ENCODE measurements at places on chromosomes 16 and 17.

DNA sequence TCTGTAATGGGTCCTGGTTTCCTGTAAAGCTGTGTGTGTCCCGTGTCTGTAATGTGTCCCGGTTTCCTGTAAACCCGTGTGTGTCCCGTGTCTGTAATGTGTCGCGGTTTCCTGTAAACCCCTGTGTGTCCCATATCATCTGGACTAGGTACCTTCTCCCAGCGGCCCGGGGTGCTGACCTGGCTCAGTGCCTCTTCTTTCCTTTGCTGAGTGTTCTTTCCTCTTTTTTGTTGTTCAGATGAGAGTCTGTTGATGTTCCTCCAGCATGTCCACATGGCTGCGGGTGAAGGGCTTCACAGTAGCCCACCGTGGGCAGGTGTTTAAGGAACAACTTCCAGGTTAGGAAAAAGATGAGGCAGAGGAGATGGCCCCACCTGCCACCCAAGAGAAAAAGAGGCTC lies 46.6 kb upstream of the GNG13 start:
- no peak for DNase-seq

DNA sequence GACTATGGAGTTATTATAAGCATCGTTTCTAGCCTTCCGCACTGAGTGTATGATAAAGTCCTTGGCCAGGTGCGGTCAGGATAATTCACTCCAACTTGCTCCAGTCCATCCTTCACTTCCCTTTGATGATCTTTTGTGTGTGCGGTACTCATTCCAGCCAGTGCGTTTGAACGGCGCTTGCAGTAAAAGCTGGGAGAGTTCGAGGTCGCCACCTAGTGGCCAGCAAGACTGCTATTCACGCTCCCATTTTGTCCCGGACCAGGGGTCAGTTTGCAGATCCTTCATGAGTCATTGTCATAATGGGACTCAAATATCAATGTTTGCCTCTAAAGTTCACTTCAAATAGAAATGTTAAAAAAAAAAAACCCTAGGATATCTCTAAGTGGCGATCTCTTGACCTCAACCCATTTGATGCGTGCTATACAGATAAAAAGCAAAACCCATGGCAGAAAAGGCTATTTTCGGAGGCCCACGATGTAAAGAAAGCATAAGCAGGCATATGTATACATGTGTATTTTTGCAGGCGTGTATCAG lies 417.1 kb downstream of the TMEM114 start:
- peak; percentile 72 for DNase-seq

- no peak for DNase-seq
Observed at GRCh38 chr16:10600782-10601443, 20.5 kb upstream of the EMP2 start.

DNA sequence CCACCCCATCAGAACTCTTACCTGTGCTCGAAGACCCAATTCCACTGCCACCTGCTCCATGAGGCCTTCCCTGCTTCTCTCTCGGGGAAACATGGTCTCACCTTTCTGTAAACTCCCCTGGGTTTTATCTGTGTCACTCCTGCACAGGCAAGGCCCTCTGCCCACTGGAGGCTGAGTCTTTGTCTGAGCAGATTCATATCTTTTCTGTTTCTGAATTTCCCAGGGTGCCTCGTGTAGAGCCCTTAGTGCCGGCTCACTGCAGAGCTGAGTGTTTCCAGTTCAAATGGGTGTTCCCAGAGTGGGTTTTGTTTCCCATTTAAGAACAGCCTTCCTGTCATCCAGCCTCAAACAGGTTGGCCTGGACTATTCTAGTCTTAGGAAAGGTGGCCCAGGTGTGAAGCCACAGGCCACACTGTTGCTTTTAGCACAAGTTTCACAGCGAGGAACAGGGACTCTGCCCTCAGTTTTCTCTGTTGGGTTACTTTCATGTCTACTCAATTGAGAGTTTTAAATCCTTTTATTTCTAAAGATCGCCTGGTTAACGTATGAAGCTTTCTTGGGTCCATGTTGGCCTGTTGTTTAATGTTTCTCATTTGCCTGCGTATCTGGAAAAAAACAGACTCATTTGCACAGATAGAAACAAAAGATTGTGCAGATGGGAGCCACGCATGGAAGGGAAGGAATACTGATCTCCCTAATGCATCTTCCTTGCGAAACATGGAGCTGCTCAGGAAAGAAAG lies 228.7 kb downstream of the MSI2 start:
- no peak for DNase-seq

DNA sequence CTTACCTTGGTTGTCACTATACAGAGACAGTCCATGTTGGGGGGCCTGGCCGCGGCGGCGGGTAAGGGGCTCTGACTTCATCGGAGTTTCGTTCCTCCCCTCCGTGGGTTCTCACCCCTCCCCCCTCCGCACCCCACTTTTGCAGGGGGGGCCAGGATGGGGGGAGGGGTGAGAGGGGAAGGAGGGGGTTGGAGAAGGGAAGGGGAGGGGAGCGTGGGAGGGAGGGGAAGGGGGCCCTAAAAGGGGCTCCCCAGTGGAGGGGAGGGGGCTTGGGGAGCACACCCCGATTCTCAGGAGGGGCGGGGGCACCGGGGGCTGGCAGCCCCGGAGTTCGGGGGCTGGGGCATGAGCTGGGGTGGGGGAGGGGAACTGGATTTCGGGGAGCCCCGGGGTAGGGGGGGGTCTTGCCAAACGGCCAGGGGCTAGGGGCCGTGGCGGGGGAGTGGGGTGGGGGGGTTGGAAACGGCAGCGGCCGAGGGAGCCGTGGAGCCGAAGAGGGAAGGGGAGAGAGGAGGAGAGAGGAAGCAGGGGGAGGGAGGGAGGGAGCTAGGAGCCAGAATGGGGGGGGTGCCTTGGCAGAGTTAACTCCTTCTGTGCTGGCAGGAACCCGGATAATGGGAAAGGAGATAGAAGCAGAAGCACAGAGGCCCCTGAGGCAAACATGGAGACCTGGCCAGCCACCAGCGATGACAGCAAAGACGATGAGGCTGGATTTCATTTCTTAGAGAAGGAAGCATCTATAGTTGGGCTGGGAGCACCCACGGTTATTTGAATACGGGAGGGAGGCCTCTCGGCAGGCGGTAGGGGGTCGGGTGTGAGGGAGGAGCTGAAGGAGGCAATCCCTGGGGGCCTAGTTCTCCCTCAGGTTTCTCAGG lies 2.3 kb downstream of the DLG4 start:
- no peak for DNase-seq

- DNase-seq = no peak
Observed at GRCh38 chr17:19368229-19368628, 5.7 kb upstream of the B9D1 start.

- DNase-seq = no peak
Observed at GRCh38 chr17:75153780-75154194, 525 bp downstream of the JPT1 start.

GRCh38 chr17:20141198-20141972 lies 132.2 kb downstream of the SPECC1 start:
- DNase-seq = no peak

DNA sequence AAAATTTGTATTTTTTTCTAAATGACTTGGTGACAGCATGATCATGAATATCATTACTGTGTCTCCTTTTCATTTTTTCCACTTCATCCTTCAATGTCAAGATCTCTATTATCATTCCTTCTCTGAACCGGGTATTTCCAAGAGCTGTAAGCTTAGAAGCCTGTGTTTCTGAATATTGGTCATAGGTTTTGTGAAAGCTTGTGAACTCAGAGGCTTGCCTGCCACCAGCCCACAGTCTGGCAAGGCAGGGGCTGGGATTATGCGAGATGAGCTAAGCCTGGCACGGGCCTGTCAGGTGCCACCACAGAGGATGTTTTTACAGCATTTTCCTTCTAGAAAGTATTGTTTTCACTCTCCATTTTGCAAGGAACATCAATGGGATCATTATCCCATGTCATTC lies 92.8 kb downstream of the MYH10 start:
- no peak for DNase-seq

- no peak for DNase-seq
Observed at GRCh38 chr17:73231395-73231794, 30.3 kb downstream of the CPSF4L start.

GRCh38 chr17:77836557-77837041 lies 121.9 kb upstream of the TNRC6C start:
- no peak for DNase-seq

- no peak for DNase-seq
Observed at GRCh38 chr17:6632530-6632929, 8.0 kb downstream of the KIAA0753 start.

DNA sequence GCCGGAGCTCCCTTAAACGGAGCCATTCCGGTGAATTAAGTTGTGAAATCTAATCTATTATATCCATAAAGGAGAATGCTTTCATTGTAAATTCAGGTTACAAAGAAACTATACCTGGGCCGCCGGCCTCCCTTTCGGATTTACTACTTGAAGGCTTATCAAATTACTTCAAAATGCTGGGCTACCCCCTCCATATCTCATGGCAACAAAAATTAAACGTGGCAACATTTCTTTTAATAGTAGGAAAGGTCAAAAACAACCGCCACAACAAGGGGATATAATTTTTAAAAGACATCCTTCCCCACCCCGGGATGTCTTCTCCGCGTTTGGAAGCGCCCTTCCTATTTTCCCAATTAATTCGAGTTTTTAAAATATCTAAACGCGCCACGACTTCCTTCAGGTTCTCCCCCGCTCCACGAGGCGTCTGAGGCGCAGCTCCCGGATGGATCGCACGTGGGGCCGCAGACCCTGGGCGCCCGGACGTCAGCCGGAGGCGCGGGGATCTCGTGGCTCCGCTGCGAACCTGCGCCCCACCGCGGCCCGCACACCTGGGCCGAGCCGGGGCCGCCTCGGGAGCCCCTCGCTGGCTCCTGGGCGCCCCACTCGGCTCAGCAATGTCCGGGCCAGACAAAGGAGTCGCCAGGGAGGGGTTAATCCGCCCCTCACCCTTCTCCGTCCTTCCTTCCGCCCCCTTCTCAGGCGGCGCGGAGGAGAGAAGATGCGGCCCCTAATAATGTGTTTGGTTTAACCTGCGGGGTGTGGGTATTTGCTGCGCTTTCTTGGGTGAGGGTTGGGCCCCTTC lies 47.4 kb upstream of the SLC38A10 start:
- peak; percentile 58 for DNase-seq

GRCh38 chr16:51111759-51112158 lies 39.3 kb downstream of the SALL1 start:
- DNase-seq = no peak

- DNase-seq = no peak
Observed at GRCh38 chr17:83032781-83033180, 46.6 kb upstream of the METRNL start.

DNA sequence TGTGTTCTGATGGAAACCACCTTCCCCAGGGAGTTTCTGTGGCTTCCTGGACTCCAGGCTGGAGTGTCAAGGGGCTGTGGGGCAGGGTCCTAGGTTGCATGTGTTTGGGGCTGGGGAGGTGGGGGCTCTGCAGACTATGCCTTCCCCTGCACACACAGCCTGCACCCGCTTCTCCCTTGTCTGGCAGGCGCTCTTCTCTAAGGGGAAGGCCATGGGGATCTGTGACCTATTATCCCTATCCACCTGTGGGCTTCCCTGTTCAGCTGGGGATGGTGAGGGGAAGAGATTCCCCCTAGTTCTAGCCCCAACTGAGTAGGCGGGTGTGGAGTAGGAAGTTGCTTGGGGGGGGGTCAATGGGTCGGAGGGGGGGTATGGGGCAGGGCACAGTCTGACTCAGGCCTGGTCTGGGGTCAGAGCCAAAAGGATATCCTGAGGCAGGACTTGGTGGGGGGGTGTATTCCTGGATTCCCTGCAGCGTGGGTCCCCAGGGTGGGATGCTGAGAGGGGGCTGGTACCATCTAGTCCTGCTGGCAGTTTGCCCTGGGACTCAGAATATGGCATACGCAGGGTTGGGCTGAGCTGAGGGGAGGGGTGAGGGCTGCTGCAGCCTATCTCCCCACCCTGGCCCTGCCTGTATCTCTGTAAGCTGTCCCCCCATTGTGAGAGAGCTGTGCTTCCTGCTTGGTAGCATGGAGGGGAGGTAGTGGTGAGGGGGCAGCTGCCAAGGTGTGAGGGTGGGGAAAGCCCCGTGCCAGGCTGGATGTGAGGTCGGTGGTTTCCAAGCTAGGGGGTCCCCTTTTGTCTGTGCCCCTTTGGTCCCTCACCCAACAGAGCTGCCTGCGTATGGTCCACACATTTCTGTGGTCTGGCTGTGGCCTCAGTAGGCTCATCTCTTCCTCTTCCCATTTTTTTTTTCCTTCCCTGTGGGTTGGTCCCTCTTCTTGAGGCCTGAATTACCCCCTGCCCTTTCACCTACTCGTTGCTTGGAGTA lies 14.7 kb downstream of the RARA start:
- no peak for DNase-seq

- DNase-seq = no peak
Observed at GRCh38 chr17:77697480-77698400, 260.8 kb upstream of the TNRC6C start.

GRCh38 chr17:44384823-44385286 lies 4.6 kb downstream of the ITGA2B start:
- no peak for DNase-seq

- no peak for DNase-seq
Observed at GRCh38 chr17:77563439-77564102, 394.9 kb upstream of the TNRC6C start.

DNA sequence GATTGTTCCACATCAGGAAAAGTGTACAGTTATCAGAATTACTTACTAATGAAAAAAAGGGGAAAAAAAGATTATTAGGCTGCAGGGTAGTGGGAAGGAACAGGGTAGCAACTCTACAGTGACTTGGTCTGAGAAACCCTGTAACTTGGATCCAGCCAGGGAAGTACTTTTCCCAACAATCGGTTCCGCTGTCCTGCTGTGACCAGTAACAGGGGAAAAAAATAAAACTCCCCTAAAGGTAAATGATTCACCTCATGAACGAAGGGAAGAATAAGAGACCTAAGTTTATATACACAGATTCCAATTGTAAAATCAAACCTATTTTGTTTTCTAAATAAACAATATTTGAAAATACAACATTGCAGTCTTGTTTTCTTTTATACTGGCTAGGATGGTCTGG lies 189.9 kb downstream of the WWOX start:
- no peak for DNase-seq

DNA sequence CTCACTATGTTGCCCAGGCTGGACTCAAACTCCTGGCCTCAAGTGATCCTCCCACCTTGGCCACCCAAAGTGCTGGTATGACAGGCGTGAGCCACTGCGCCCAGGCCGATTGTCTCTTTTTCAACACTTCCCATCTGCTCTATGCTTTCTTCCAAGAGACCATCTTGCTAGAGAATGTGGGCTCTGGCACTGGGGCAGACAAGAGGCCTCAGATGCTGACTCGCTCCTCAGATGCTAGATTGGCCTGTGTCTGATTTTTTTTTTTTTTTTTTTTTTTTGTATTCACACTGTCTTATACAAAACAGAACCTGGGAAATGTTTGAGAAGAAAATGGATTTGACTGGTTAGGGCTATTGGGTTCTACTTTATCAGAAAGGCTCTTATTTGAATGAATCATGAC lies 58.2 kb downstream of the CYB5D2 start:
- no peak for DNase-seq

GRCh38 chr17:33623841-33624240 lies 330.7 kb upstream of the ASIC2 start:
- DNase-seq = no peak

GRCh38 chr16:79348521-79349306 lies 251.8 kb downstream of the MAF start:
- no peak for DNase-seq

GRCh38 chr17:82297280-82297713 lies 20.1 kb downstream of the CD7 start:
- DNase-seq = no peak

GRCh38 chr17:47368262-47368661 lies 44.5 kb downstream of the EFCAB13 start:
- DNase-seq = peak; percentile 2

GRCh38 chr17:40936437-40936971 lies 942 bp downstream of the KRT23 start:
- DNase-seq = no peak

All from right renal pelvis (tissue), 4 donors.